ENCODE measurements at places on chromosomes 12 and 14.
A peak's percentile ranks its signal among the peaks of the same experiment; 100 is the strongest.

DNA sequence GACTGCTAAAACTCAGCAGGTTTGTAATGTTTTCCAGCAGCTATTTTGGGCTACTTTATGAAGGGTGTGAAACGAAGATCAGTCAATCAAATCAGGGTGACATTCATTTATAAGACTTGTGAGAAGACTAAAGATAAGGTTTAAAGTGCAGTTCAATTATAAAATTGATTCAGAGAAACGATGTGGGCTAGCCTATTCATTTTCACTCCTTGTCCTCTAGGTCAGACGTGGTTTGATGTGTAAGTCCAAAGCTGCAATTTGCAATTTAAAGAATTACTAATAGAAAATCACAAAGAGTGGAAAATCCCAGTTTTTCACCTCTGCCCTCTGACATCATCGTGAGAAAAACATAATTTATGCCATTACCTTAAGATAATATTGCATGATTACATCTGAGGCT is 243.5 kb upstream of the NOVA1 start:
- DNase-seq: no peak

DNA sequence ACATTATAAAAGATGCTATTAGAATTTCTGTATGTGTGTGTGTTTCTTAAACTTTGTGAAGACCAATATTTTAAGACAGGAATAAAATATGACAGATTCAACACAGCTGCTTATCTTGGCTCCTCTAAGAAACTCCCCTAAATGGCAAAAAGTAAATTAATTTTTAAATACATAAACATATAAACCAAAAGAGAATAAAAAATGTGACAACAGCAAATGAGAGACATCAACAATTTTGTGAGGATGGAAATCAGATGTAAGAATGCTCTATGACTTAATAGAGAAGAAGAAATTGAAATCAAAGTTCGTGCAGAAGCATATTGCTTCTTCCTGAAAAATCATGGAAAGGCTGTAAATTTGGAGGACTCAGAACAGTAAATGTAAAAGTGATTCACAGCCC is 1083.8 kb downstream of the FLRT2 start:
- DNase-seq: no peak

DNA sequence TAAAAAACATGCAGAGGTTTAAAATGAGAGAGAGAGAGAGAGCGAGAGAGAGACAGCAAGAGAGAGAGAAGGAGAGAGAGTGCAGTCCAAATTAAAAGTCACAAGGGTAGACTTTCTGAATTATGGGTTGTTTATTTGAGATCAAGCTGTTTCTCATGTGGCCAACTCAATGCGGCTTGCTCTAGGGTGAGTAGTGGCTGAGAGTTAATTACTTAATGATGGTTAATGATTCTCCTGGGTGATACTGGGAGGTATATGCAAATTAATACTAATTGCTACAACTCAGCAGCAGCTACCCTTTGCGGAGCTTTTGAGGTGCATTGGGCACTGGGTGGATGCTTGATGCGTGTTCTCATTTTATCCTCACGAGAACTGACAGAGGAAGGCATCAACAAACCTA is 122.1 kb upstream of the NOS1 start:
- DNase-seq: no peak

DNA sequence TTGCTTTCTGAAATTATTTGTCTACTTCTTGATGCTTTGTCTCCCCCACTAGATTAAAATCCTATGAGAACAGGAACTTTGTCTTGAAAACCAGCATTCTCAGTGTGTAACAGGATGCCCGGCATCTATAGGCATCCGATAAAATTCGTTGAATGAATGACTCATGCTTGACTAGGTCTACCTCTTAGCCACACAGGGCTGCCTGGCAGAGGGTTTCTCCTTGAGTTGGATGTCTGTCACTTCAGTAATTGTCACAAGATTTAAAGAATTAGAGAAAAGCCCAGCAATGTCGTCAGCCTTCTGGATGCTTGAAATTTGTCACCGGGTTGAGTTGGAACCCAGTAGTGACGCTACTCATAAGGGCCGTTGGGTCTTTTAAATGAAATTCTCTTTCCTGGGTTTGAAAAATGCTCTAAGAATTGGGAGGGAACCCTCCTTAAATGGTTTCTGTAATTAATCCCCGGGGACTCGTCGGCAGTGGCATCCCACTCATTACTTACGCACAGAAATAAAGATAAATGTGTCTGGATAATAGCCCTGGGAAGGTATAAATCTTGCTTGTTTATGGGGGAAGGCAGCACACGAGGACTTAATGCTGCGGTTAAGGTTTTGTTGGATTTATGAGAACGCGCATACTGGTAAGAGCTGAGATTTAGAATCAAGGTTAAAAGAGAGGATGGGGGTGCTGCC is 194.1 kb downstream of the AACS start:
- no peak for DNase-seq

DNA sequence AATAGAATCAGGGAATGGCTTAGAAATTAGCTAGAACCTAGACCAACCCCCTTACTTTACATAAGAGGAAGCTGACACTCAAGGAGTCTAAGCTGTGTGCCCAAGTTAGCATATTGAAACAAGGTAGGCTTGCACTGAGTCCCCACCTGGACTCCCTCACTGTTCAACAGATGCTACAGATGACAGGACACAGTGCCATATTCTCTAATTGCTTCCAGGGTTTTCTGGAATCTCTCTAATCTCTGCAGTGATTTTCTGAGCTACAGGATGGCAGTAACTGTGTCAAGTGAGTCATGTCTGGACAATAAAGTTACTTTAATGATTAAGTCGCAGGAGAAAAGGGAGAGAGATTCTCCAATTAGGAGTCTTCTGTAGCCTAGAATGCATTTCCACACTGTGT is 35.8 kb downstream of the AKAP6 start:
- no peak for DNase-seq

- DNase-seq: no peak
Observed at GRCh38 chr12:88935856-88936255, 355.6 kb upstream of the KITLG start.

DNA sequence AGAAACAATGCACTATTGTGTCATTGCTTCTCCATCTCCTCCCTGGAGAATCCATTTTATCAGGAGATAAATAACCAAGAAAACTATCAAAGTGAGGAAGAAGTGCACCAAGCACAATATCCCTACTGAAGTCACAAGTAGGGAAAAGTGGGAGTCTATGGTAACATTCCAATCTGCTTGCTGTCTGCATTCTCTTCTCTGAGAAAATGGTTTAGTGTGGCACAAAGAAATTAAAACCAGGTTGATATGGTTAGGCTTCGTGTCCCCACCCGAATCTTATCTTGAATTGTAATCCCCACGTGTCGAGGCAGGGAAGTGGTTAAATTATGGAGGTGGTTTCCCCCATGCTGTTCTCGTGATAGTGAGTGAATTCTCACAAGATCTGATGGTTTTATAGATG is 209.7 kb downstream of the PRKD1 start:
- DNase-seq: no peak

DNA sequence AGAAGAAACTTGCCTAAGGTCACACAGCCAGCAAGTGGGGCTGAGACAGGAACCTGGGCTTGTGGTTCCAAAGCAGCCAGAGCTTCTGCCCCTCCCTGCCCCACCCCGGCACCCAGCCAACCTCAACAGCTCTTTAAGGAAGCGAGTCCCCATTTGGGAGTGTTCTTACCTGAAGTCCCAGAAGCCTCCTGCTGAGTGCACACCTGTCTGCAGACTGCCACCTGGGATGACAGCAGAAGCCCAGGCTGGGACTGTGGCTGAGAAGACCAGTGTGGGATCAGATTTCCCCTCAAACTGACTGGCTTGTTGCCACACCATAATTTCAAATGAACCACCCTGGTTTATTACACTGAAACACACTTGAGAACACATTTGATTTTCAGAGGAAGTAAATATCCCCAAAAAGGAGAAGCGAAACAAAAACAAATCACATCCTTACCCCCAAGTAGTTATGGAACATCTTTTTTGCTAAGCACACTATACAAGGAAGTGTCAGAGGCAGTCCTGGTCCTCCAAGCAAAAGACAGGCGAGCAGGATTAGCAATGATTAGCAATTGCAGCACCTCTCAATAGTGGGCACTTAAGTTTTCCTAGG is 6.3 kb upstream of the RIN3 start:
- DNase-seq: no peak

- peak; percentile 53 for DNase-seq
Observed at GRCh38 chr14:103629503-103630121, 601 bp downstream of the KLC1 start.

GRCh38 chr12:127245009-127245408 is 1022.0 kb upstream of the TMEM132C start:
- DNase-seq: no peak

GRCh38 chr14:25056688-25057078 is 6.7 kb upstream of the STXBP6 start:
- no peak for DNase-seq

DNA sequence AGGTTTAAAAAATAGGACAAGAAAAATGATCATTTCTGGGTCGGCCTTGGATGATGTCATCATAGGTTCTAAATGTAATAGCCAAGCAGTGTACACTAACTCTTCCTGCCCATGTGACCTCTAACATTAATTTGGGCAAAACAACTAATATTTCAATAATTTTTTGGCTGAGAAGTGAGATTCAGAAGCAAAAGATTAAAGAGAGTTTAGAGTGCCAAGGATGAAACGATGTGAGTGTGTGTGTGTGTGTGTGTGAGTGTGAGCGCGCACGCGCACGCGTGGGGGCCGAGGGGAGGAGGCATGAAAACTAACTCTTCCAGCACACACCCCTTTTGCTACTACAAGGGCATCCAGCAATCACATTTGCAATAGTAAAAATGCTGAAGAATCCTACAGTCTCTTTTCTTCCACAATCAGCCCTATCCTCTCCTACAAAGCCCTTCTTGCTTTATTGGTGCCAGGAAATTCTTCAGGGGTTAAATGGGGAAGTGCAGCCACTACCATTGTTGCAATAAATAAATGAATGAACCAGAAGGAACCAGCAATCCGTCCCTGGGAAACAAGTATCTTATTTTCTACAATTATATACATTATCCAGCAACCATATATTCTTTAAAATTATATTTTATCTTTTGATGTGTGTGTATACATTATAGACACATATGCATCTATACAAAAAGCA is 52.9 kb downstream of the PEBP1 start:
- no peak for DNase-seq

- no peak for DNase-seq
Observed at GRCh38 chr12:49335955-49336644, 888 bp downstream of the C1QL4 start.

GRCh38 chr12:46266382-46266791 is 2.5 kb downstream of the SLC38A1 start:
- peak; percentile 36 for DNase-seq

DNA sequence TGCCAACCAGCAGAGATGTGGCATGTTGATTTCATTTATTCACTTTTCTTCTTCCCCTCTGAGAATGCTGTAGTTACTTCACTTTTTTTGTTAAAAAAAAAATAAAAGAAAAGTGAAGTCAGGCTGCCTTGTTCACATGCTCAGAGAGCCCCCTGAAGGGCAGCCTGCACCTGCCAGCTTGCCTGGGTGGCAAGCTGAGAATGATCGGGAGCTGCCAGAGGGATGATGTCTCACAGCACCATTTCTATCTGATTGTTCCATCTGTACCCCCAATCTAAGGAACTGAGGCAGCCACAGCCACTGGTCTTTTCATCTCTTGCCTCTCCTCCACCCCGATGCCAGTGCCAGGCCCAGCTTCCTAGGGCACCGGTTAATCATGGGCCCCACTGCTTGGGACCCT is 118.2 kb downstream of the TSPAN9 start:
- DNase-seq: no peak

DNA sequence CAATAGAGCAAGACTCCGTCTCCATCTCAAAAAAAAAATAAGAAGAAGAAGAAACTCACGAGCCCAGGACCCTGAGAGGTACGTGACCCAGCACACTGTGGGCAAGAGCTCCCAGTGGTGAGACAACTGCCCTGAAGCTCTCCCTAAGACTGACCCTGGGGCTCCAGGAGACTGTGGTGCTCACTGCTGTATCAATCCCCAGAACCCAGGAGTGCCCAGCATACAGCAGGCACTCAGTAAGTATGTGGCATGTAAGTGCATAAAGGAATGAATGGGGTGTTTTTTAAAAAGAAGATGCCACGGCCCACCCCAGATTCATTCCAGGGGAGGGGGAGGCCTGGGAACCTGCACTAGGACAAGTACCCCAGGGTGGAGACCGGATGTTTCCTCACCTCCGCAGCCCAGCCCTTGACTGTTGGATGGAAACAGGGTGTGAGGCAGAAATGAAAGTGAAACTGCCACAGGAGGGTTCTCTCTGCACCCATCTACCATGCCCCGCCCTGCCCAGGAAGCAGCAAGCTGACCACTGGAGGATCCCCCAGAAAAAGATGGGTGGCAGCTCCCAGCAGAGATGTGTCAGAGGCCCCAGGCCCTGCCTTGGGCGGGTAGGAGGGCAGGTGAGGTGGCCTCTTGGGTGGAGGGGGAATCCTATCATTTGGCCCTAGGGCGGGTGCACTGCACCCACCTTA is 12.2 kb downstream of the ITPK1 start:
- peak; percentile 60 for DNase-seq

- DNase-seq: no peak
Observed at GRCh38 chr14:100891051-100891450, 12.5 kb downstream of the RTL1 start.

- no peak for DNase-seq
Observed at GRCh38 chr12:78725951-78726580, 138.5 kb upstream of the SYT1 start.

DNA sequence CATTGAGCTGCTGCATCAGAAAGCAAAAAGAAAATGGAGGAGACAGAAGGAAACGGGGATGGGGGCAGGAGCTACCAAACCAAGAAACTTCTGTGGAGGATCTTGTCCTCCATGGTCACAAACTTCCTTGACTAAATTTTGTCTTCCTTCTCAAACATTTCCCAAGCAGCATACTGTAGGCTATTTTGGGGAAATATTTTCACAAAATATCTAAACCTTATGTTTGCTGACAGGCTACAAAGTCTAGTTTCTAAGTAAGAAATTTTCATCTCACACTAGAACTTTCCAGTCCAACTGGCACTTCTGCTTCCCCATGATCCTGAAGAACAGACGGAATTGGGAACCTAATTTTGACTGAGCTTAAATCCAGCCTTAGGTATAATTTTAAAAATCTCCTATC is 552.0 kb downstream of the SNAPC1 start:
- no peak for DNase-seq

DNA sequence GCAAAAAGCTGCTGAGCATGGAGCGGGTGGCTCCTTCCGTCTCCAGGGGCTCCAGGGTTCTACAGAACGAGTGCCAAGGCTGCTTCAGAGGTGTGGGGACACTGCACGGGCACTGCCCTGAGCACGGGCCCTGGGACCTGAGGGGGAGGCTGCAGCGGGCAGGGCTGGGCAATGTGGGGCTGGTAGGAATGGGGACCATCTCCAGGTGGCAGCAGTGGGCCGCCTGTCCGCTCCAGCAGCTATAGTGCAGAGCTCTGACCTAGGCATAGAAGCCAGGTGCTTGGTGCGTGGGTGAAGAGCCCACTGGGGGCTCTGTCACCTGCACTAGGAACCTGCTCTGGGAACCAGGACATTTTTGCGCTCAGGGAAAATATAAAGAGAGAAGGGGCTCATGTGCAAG is 22.3 kb downstream of the HDAC7 start:
- no peak for DNase-seq

GRCh38 chr14:77067632-77068516 is 30.2 kb upstream of the CIPC start:
- DNase-seq: peak; percentile 64

Data from activated naive CD4-positive, alpha-beta T cell treated with Interleukin-2 at 50 U/mL for 16 hours (primary cell).